ENCODE measurements at places on chromosomes 11 and 22. TPM values are rescaled to one million over a fixed set of nuclear protein-coding genes. Genes with fewer than 3 reads are reported as not detected.
A peak's percentile ranks its signal among the peaks of the same experiment; 100 is the strongest.

Gene CHKA
- polyA plus RNA-seq: 12.5 TPM

Gene SCGB1A1
- polyA plus RNA-seq: not detected

GRCh38 chr11:56637500-56637899 is 4.7 kb downstream of the OR5AP2 start:
- DNase-seq: no peak

- no peak for DNase-seq
Observed at GRCh38 chr22:41334951-41335635, 33.8 kb downstream of the ZC3H7B start.

DNA sequence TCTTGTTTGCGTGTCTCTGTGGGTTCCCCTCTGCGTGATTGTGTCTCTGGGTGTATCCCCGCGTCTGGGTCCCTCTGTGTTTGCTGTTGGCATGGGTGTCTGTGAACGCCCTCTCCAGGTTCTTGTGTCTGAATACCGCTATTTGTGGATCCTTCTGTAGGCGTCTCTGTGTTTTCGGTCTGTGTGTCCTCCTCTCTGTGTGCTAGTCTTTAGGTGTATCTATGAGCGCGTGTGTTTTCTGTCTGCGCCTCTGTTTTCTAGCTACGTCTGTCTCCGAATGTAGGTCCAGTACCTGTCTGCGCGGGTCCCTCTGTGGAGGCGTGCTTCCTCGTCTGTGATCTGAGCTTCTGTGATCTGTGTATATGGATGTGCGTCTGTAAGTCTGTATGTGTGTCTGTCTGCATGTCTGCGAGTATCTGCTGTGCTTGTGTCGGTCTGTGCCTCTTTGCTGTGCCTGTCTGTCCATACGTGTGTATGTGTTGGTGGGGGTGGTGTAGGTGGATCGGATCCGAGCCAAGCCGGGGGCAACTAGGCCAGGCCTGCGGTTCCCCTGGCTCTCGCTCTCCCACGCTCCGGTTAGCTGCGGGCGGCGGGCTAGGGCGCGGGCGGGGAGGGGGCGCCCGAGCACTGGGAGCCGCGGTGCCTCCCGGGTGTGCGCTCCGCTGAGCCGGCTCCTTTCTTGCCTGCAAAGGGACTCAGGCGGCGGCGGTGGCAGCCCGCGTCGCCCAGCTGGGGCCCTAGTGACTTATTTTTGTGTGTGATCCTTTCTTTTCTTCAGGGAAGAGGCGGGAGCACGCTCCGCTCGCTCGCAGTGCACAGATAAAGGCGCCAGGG is 105.3 kb upstream of the E2F8 start:
- no peak for DNase-seq

- DNase-seq: no peak
Observed at GRCh38 chr11:9214765-9215164, 50.4 kb downstream of the DENND5A start.

Gene NRIP3
- 0.93 TPM for polyA plus RNA-seq

DNA sequence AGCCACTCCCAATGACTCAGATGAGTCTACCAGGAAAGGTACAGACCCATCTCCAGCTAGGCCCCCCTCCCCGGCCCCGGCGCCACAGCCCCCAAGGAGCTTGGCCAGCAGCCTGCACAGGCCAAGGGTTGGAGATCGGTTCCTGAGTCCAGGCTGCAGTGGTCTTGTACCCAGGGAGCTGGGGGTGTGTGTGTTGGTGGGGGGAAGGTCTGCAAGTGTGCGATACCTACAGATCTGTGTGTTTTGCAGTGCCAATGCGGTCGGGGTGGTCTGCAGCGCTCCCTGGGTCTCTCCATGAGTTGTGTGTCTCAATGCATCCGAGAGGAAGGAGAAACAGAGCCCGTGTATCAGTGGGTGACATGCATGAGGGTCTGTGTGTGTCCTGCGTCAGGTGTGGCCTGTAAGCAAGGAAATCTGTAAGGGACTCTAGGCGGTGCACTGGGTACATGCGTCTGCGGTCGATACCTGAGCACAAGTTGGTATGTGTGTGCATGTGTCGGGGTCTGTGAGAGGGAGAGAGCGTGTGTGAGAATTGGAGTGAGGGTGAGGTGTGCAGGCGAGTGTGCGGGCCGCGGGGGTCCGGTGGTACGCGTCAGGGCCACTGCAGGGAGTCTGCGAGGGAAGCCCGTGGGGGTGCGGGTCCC is 645 bp downstream of the CDC42BPG start:
- no peak for DNase-seq

GRCh38 chr11:120259241-120259640 is 19.3 kb downstream of the POU2F3 start:
- DNase-seq: no peak

DNA sequence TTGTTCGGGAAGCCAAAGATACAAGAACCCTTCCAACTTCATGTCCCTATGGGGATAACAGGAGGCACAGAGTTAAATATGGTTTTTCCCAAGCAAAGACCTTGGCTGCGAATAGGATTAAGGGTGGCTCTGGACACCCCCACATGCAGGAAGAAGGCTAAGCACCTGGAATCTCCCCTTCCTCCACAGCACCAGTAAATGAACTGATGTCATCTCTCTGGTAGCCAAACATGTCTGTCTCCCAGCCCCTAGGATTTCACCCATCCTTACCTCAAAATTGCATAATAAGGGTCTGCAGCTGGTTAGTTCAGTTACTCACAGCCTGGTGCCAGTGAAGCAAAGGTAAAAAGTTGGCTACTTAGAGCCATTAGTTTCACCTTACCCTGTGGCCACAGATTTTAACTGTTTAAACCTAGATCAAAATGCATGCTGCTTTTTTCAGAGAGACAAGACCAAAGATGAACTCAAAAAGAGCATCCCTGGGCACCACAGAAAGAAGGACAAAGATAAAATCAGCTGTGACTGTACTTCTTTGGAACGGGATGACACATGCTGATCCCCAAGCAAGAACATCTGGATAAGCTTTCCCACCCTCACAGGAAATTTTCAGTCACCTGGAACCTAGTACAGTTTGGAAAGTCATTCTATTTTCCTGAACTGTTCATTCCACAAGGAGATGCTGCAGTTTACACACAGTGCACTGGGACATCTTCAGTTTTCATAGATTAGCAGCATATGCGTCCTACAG is 77.2 kb upstream of the AKIP1 start:
- DNase-seq: no peak

- no peak for DNase-seq
Observed at GRCh38 chr11:4865855-4866254, 15.8 kb upstream of the OR51T1 start.

- no peak for DNase-seq
Observed at GRCh38 chr11:96708219-96708878, 318.5 kb downstream of the JRKL start.

Gene MFRP
- polyA plus RNA-seq: not detected

DNA sequence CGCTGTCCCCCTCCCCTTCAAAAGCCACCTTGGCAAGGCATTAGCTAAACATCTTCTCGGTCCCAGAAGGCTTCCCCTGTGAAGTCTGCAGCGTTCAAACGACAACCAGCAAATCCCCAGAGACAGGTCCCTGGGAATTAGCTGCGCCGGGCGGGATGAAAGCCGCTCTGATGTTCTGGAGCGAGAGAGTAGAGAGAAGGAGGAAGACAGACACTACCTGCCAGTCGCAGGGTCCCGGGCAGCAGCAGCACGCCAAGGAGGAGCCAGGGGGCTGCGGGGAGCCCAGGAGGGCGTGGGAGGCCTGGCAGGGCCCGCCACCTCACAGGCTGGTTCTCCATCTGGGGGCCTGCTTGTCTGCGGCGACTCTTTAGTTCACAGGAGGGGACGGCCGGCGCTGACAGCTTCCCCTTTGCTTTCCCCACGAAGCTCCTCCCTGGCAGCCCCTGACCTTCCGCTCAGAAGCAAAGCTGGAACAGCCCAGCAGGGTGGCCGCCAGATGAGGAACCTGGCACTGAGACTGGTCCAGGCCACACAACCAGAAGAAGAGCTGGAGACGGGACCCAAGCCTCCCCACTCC is at the start of gene NFAM1:
Gene NFAM1 (minus strand): TSS at position 384 of the 577 bp plus-strand sequence. CDS start 46 bp downstream, at position 338.
- DNase-seq: peak; percentile 56

DNA sequence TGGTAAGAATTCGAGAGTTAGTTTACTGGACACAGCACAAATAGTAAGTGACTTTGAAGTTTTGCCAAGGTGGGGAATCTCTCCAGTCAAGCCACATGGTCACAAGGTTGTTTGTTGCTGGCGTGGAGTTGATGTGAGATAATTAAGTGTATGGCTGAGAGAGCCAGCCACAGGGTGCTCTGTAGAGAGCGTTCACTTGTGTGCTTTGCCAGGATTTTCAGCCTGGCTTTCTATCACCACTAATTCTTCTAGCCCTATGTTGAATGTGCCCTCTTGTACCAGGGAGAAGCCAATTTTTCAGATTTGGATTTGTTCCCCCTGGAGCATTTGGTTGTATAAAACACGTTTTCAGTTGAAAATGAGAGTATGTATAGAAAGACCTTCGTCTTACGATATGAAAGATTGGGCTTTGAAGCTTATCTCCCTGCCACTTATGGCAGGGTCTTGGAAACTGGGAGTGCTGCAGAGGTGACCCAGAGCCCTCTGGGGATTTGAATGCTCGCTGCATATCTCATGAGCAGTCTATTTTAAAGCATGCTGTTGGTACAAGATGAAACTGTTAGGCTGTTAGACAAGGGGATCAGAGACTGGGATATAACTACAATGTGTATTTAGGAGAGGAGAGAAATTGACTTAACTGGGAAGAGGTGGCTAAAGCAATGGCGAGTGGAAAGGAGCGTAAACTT is 28.6 kb downstream of the CSRP3 start:
- DNase-seq: no peak

DNA sequence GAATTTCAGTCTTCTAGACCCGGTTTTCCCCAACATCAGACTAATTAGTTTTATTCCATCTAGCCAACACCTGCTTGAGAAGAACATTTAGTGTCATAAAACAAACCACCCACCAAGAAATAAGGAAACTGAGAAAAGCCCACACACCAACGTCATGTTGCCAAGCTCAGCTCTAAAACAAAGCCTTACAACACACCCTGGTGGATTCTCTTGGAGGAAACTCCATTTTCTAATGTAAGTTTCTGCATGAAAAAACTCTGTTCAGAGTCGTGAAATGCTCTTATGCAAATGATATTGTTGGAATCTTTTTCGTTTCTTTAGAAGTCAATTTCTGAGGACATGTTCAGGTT is 105.0 kb upstream of the RAG2 start:
- no peak for DNase-seq

DNA sequence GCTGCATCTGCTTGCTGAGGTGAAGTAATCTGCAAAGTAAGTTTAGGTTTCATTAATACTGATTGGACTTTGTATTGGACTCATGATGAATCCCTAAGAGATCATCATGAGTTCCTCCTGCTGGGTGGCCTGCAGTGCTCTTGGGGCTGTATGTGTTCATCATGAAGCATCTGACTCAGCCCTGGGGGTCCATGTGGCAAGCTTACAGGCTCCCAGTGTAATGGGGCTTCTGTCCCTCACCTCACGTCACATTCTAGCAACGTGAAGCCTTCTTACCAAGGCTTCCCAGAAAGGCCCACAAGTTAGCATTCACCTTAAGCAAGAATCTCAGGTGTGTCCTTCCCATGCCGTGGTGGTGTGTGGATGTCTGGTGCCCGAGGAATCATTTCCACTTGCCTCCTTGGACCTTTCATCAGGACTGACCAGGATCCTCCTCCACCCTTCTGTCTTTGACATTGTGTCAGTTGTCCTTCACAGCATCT is 23.7 kb downstream of the CRKL start:
- DNase-seq: no peak

GRCh38 chr11:33021937-33022336 is 6.3 kb downstream of the DEPDC7 start:
- DNase-seq: no peak

Gene POU2AF3
- polyA plus RNA-seq: 4.0 TPM

Gene SOX6
- 17.9 TPM for polyA plus RNA-seq

- no peak for DNase-seq
Observed at GRCh38 chr11:6617315-6617781, 1.9 kb downstream of the TPP1 start.

GRCh38 chr22:23380230-23380573 is 199.9 kb downstream of the IGLL1 start:
- DNase-seq: no peak

GRCh38 chr11:44326615-44327475 is 16.9 kb upstream of the ALX4 start:
- DNase-seq: no peak

GRCh38 chr11:128484172-128484571 is 103.2 kb downstream of the ETS1 start:
- no peak for DNase-seq

Gene KCNQ1OT1
- 0.67 TPM for polyA plus RNA-seq

GRCh38 chr22:32482708-32483107 is 8.1 kb downstream of the FBXO7 start:
- no peak for DNase-seq

- no peak for DNase-seq
Observed at GRCh38 chr22:38461057-38461413, 6.0 kb upstream of the KCNJ4 start.

GRCh38 chr11:121881806-121882205 is 234.2 kb downstream of the BLID start:
- no peak for DNase-seq

DNA sequence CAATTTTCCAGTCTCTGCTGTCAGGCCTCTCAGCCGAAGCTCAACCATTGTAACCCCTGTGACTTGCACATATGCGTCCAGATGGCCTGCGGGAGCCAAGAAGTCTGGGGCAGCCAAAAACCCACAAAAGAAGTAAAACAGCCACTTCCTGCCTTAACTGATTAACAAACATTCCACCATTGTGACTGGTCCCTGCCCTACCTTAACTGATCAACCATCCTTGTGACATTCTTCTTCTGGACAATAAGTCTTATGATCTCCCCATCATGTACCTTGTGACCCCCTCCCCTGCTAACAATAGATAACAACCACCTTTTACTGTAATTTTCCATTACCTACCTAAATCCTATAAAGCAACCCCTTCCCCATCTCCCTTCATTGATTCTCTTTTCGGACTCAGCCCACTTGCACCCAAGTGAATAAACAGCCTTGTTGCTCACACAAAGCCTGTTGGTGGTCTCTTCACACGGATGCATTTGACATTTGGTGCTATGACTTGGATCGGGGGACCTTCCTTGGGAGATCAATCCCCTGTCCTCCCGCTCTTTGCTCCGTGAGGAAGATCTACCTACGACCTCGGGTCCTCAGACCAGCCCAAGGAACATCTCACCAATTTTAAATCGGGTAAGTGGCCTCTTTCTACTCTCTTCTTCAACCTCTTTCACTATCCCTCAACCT is 1.3 kb upstream of the NDUFC2 start:
- DNase-seq: no peak

GRCh38 chr11:120211522-120212258 is 858 bp downstream of the OAF start:
- no peak for DNase-seq

DNA sequence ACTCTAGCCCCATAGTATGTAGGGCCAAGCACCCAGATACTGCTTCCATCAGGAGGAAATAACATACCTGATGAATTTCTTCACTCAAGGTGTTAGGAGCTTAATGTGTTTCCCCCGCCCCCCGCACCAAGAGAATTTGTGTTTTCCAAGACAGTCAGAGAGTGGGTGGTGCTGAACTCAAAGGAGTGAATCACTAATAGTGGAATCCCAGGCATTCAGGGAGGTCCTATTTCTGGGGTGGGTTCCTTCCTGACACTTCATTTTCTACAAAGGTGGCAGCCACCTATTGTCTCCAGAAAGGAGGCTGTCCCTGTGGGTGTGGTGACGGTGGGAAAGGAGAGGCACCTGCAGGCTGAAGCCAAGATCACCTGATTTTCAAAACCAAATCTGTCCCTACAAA is 50.8 kb upstream of the ELF5 start:
- no peak for DNase-seq
